Renal cortex interstitium (tissue), 15 donors: ENCODE measurements at places on chromosomes 3 and 15. TPM values are rescaled to one million over a fixed set of nuclear protein-coding genes. Genes with fewer than 3 reads are reported as not detected.

GRCh38 chr3:18046131-18046915 lies 303.9 kb upstream of the TBC1D5 start:
- DNase-seq: no peak

- no peak for DNase-seq
These were observed 231.8 kb downstream of the CHST2 start for GRCh38 chr3:143351354-143351753.

DNA sequence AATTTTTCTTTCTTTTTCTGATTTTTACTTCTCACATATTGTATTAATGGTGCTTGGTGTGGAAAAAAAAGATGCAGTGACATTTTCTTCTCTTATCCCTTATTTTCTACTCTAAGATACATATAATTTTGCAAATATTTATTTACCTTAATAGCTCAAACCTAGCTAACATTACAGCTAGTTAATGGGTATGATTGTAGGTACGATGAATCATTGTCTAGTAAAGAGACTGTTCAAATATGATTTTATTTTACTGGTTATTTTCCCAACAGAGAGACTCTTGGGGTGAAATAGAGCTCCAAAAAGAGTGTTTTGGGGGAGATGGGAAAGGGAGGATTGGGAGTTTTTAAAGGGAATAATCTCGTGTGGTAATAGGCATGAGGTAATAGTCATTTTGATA lies 206.0 kb downstream of the RBMS3 start:
- DNase-seq: no peak

The ABI3BP gene
- polyA plus RNA-seq: 16.3 TPM
